ENCODE measurements at places on chromosomes 6 and 20.

- DNase-seq = no peak
These were observed 1.5 kb downstream of the PABPC1L start for GRCh38 chr20:44911264-44911921.

GRCh38 chr20:57658447-57658832 is 38.2 kb upstream of the ZBP1 start:
- DNase-seq = no peak

GRCh38 chr6:96016334-96017069 is 728 bp downstream of the FUT9 start:
- peak; percentile 6 for DNase-seq

- DNase-seq = peak; percentile 55
These were observed 773 bp downstream of the SMAP1 start for GRCh38 chr6:70668499-70668812.

DNA sequence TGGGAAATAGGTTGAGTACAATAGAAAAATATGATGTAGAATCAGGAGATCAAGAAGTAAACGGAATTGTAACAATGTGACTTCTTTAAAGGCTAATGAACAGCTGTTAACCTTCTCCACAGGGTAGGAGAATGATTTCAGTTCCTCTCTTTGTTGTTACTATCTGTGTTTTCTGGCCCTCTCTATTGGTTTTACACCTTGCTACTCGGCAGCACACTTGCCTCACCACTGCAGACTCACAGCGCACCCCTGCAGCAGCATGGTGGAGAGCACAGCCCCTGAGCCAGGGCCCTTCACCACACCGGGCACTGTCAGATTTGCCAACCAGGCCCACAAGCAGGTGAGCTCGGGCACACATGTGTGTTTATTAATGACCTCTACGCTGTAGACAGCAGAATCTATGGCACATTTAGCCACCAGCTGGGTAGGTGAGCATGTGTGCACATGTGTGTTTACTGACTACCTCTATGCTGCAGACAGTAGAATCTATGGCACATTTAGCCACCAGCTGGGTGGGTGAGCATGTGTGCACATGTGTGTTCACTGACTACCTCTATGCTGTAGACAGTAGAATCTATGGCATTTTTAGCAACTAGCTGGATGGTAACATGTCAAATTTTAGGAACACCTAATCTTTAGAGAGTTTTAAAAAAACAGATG is 16.8 kb downstream of the SFT2D1 start:
- DNase-seq = no peak

- no peak for DNase-seq
These were observed 465.2 kb upstream of the CITED2 start for GRCh38 chr6:139839506-139840156.

DNA sequence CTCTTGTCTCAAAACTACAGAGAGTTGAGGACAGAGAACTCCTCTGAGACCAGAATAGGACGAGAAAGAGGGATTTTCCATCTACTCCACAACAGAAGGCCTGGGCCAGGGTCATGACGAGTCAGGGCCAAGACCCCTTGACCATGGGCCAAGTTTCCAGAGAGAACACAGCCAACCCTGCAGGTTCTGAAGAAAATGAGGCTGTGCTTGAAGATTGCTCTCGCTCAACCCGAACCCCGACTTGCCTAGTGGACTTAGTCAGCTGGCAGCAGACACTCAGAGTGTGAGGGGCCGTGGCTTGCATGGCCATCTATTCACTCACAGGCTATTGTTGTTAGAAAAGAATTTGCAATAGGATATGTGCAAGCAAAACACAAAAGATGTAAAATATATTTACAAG is 54.5 kb downstream of the TMEM242 start:
- DNase-seq = no peak

DNA sequence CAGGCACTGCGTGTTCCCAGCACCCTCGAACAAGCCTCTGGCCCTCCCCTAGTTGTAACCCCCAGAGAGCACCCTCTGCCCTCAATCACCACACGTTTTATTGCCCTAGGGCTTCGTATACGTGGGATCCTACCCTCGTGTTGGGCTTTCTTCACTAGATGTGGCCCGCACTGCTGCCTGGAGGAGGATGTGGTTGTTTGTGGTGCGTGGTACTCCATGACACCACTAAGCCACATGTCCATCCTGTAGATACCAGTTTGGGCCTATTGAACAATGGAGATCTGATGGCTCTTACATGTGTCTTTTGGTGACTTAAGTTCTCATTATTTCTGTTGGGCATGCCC is 17.0 kb downstream of the SLC2A4RG start:
- DNase-seq = no peak

DNA sequence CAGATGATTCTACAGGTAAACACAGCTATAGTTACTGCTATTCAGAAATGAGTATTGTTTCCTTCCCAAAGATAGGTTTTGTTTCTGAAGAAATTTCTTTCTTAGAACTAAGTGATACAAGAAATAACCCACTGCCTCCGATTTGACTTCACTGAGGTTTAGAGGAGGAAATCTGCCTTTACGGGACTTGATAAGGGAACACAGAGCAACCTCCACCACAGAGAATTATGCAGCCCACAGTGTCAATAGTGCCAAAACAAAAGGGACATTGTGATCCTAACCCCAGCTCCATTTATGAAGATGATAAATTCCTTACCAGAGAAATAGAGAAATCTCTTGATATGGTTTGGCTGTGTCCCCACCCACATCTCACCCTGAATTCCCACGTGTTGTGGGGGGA is 164.6 kb downstream of the ZNF217 start:
- no peak for DNase-seq

DNA sequence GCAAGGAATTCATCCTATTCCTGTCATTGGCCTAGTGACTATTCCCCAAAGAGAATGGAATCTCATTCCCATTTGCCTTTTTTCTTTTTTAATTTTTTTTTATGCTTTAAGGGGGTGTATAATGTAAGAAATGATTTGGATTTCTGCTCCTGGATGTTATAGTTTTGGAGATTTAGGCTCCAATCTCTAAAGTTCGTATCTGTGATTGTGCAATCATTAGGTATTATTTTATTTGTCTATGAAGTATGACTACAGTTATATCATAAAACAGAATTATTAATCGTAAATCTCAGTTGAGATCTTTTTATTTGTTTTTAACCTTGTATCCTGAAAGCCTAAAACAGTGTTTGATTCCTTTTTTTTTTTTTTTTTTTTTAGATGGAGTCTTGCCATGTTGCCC is 41.7 kb upstream of the EEF1A1 start:
- no peak for DNase-seq

DNA sequence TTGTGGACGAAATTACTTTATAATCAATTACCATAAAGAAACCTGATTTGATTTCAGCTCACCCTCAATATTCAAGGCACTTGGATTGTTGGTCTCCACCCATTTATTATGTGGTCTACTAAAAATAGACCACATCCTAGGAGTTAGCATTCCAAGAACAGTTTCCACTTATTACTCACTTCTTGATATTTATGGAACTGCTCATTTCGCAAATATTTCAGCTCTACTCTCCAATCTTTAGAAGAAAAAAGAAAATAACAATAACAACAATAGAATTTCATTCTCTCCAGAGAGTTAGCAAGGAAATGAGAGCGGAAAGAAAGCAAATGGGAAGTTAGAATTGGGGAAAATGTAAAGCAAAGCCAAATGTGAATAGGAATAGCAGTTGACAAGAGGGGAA is 26.2 kb upstream of the HDAC2 start:
- DNase-seq = no peak

- no peak for DNase-seq
These were observed 88.4 kb downstream of the PXDC1 start for GRCh38 chr6:3663081-3663480.

- DNase-seq = no peak
These were observed 29.1 kb downstream of the OR2B2 start for GRCh38 chr6:27883136-27883535.

DNA sequence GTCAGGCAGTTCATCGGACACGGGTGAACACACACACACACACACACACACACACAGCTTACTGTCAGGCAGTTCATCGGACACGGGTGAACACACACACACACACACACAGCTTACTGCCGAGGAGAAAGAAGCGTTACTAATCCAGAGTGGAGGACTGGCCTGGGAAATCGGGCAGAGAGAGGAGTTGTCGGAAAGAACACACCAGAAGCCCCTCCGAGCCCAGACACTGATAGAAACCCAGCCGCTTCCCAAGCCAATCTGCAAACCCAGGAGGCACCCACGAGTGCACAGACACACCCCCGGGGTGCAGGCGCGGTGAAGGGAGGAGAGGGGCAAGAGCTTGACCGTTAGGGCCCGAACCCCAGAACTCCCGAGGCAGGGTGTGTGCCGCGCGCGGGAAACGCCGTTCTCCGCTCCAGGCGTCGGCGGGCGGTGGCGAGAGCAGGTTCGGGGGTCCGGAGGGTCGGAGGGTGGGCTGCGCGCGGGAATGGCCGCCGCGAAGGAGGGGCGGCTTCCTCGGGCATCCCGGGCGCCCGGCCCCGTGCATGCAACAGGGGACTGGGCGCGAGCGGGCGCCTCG is 636 bp downstream of the ELOVL2 start:
- peak; percentile 47 for DNase-seq

DNA sequence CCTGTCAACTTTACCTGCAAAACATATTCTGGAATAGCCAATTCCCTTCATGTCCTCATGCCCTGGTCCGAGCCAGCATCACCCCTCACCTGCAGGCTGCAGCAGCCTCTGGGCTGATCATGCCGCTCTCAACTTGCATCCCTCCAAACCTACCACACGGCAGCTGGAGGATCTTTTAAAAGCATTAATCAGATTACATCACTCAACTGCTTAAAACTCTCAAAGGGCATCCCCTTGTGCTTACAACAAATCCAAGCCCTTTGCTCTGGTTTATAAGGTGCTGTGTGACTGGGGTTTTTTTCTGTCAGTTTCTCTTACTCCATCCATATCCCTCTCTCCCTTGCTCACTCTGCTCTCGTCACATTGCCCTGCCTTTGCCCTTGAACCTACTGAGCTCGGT is 24.0 kb downstream of the CD40 start:
- peak; percentile 69 for DNase-seq

DNA sequence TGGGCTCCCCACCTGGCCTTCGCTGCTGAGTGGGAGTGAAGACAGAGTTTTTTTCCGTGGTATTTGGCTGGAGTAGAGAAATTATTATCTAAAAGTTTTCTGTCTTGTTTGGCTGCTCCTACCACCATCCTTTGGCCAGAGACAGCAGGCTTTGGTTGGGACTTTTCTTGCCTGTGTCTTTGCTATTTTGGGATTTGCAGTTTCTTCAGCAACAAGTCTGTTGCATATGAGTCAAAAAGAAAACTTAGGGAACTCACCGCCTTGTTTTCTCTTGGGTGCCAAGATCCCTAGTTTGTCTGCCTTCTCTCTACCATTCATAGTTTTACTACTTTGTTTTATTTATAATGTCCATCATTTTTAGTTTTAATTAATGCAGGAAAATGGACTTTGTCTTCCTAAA is 683.8 kb downstream of the DOK5 start:
- no peak for DNase-seq

DNA sequence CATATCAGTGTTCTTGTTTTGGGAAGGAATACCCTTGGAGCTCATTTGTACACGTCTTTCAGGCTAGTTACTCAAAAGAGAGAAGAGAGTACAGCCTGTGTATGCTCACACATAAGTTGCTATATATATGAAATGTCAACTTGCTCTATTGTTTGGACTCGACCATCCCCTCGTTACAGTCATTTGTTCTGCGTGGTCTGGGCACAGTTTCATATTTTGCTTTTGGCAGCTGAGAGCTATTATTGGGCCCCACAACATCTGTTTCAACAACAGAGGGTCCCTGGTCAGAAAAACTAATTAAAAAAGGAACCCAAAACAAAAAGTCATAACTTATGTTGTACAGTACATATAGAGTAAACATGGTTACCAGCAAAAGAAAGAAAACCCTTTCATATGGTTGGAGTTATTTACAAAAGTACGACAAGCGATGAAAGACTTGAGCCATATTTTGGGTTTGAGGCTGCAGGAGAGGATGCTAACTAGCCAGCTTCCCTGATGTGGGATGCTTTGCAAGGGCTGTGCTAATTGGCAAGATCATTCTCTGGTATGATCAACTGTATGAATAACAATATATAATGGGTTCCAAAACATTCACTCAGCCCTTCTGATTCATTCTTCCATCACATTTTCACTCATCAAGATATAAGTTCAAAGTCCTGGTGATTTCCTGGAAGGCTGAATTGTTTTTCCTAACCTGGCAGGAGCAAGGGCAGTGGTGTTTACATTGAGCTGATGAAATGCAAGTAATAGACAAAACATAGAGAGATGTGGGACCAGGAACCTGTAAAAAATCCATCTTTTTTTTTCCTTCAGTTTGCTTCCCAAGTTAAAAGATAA is 137.9 kb downstream of the RPS12 start:
- no peak for DNase-seq

- no peak for DNase-seq
These were observed 103.0 kb upstream of the RREB1 start for GRCh38 chr6:7004581-7005297.

GRCh38 chr6:3355358-3356055 is 96.8 kb downstream of the PSMG4 start:
- no peak for DNase-seq

GRCh38 chr6:47476781-47477496 is 650 bp upstream of the CD2AP start:
- peak; percentile 43 for DNase-seq

DNA sequence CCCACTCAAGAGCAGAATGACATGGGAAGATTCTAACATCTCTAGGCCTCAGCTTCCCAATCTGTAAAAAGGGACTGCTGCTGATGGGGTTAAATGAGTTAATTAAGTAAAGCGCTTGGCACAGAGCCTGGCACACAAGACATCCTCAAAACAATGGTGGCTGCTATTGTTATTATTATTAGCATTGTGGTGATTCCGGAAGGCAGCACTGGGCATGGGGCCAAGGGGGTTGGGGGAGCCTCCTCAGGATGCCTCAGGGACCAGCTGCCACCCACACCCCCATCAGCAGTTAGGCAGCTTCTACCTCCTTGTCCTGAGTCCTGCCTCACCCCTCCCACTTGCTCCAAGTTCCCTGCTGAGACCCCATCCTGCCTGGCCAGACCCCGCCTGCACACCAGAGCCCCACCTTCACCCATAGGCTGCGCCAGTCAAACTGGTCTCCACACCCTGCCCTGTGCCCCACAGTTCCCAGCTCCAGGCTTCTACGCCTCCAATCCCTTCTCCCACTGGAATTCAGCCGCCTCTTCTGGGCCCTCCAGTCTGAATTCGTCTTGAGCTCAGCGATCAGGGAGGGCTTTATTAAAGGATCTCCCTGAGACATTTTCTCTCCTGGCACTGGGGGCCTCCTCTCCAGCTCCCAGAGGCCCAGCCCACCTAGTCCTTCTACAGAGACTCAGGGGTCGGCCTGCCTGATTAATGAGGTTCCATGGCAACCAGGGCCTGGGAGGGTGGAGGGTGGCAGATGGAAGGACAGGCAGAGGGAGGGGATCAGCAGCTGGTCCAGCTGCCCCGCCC is 1.5 kb downstream of the E2F1 start:
- peak; percentile 46 for DNase-seq
